ENCODE measurements at places on chromosomes 4 and X.
A peak's percentile ranks its signal among the peaks of the same experiment; 100 is the strongest.

- DNase-seq: no peak
Observed at GRCh38 chr4:47278631-47279030, 184.9 kb downstream of the COMMD8 start.

- DNase-seq: no peak
Observed at GRCh38 chrX:13495232-13495631, 74.2 kb upstream of the EGFL6 start.

DNA sequence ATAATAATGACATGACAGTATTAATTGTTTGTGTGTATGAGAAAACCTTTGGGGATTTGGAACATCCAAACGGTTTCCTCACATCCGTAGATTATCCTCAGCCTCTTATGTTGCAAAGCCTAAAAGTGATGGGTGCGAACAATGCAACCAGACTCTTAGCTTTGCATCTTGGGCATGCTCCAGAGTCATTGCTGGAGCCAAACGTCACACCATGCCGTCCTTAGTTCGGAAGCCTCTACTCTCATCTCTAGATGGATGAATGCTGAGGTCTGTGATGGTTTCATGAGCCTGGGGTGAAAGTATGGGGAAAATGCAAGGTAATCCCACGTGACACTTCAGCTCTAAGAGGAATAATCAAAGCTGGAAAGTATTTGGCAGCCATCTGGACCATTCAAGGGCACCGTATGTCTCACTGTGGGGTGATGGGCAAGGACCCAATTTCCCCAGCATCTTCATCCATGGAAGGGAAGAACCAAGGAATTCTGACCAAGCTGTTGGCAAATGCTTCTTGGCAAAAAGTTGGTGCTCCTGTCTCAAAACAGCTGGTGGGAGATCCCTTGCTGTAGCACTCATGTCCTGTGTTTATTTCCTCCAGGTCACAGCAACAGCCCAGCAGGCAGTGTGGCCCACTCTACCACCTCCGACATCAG, 6.3 kb upstream of the RTL5 start:
- DNase-seq: no peak

GRCh38 chr4:15654593-15655222, 449 bp downstream of the FBXL5 start:
- peak; percentile 51 for DNase-seq

GRCh38 chr4:7802093-7802726, 137.5 kb downstream of the AFAP1 start:
- peak; percentile 84 for DNase-seq

- no peak for DNase-seq
Observed at GRCh38 chr4:175238827-175239517, 320.8 kb downstream of the ADAM29 start.

DNA sequence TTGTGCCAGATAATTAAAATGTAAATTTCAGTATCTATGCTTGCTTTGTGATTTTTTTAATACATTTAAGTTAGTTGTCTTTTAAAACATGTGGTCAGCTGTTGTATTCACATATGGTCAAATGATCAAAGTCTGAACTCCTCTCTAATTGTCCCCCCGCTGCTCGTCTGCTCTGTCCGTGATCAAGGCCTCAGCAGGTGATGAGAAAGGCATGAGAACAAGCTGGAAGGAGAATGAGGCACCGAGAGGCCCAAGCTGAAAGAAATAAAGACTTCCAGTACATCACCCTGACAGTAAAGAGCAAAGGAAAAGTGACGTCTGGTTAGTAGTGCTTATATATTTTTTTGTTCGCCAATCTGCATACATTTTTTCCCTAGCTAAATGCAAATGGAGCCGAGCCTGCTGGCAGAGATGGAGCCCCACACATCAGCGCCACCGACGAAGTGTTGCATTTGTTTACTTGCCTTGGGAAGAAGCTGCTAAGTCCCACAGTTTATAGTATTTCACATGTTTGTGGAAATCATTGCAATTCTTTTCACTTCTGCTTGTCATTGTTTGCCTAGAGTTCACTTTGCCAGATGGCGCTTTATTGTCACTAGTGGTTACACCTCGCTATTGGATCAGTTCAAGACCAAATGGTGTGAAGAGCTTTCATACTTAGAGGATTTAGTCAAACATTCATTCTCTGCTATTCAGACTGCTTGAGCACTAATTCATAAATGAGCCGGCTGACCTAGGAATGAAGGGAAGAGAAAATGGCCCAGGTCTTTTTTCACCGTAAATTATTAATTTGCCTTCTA, 181.5 kb downstream of the ZIC3 start:
- DNase-seq: no peak

GRCh38 chr4:74230902-74231499, 73.1 kb downstream of the MTHFD2L start:
- peak; percentile 82 for DNase-seq

DNA sequence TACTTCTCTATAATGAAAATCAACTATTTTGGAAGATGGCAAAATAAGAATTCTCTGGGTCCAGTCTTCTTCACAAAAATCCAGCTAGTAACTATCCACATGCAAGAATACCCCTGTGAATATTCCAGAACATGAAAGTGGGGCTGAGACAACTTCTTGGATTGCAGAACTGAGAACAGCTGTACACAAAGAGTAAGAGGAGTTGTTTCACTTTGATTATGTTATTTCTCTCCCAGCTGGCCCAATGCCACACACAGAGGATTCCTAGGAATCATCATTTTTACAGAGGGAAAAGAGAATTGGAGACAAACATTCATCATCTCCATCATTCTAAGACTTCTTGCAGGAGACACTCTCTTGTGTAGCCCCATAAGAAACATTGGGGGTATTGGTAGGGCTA, 782.2 kb upstream of the LCORL start:
- no peak for DNase-seq

GRCh38 chrX:140525448-140525847, 20.6 kb upstream of the SOX3 start:
- no peak for DNase-seq

DNA sequence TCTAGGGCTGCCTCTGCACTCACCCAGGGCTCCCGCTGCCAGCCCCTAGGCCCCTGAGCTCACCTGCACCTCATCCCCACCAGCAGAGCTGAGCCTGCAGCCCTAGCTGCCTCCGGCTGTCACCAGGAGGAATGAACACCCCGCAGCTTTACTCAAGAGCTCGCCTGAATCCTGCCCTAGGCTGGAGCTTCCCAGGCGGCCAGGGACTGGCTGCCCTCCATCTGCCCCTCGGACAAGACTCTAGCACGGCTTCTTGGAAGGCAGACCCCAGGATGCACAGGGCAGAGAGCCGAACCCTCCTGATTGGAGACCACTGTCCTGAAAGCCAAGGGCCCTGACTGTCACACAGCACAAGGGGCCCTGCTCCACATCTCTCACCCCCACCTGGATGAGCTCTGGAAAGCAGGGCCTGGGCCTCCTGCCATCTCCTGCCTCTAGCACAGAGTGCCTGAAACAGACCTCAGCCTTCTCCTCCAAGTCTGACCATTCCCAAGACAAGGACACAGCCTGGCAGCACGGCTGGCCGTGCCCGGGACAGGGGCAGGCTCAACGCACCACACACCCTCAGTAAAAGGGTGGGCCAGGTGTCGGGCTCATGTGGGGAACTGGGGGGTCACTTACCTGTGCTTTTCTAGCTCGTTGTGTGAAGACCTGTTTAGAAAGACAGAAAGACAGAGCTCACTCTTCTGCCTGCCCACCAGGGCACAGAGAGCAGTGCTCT, 4.4 kb downstream of the MXD4 start:
- no peak for DNase-seq

- DNase-seq: no peak
Observed at GRCh38 chr4:53959343-53960120, 104.9 kb downstream of the CHIC2 start.

DNA sequence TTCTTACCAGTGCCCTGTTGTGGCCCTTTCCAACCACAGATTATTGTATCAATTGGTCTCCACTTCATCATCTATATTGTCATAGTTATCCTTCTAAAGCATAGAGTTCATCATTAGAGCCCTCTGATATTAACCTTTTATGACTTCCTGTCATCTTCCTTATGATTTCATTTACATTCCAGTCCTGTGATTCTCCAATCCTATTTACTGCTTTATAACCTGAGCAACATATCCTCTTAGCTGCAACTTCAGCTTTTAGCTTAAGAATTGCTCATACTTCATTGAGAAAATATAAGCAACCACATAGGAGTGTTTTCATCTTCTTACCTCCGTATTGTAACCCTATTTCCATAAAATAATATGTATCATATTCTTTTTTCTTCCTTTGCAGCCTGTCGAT, 252.6 kb upstream of the CENPE start:
- DNase-seq: no peak

DNA sequence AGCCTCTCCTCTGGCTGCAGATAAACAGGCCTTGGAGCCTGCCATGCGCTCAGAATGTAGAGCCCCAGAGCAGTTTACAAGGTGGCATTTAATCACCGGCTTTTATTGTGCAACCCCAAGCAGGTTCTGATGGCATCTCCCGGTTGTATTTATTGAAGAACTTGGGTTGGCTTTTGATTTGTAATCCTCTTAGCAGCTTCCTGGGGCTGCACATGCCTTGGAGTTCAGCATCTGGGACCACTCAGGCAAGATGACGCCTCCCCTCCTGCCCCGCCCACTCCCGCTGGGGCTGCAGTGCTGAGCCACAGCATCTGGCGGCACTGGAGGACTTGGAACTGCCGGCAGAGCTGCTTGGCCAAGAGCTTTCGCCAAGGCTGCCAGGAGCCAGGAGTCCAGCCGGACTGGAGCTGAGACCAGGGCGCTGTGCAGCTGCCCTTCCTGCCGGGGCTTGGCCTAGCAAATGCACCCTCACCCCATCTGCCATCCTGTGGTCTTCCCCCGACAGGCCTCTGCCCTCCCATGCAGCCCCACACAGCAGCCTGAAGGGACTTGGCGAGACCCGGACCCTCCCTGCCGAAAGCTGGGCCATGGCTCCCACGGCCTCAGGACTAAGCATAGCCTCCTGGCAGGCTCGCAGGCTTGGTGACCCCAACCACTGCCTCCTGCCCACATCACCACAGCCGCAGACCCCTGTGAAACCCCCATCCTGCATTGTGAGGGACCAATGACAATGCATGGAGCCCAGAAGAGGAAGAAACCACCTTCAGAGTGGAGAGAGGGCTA, 5.4 kb downstream of the HTRA3 start:
- no peak for DNase-seq

DNA sequence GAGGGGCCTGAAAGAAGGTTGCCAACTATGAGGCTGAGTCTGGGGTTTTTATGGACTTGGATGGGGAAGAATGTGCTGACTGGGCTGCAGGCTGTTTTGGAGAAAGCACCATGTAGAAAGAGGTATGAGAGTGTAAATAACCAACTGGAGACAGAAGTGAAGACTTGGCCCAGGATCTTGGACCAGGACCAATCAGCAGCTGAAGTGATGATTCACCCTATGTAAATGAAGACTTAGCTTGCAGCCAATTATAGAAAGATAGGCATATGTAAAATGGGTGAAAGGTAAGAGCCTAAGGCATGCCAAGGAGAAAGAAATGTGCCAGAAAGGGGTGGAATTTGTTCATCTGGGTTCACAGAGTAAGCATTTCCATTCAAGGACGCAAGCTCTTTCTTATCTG, 856.7 kb upstream of the PRKX start:
- DNase-seq: no peak

DNA sequence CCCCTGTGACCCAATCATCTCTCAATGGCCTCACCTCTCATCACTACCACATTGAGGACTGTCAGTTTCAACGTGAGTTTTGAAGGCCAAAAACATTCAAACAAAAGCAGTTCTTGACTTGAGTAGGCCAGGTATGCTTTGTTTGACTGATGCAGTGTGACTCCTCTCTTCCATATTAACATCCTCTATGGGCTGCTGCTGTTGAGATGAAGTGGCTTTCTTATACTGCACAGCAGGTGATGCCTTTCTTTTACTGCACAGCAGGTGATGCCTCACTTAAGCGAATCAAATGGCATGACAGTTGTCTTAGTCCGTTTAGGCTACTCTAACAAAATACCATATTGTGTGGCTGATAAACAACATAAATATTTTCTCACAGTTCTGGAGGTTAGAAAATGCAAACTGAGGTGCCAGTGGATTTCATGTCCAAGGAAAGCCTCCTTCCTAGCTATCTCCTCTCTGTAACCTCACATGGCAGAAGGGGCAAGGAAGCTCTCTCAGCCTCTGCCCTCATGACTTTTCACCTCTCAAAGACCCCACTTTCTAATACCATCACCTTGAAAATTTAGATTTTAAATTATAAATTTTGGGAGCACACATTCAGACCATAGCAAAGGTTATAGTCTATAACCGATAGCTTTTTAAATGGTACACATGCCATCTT, 2267.9 kb upstream of the AGA start:
- DNase-seq: no peak

GRCh38 chr4:25401066-25401465, 24.0 kb downstream of the ANAPC4 start:
- no peak for DNase-seq
